GM19239 (cell line): ENCODE measurements at places on chromosomes 1 and 21.

- DNase-seq: no peak
These were observed 19.5 kb downstream of the DUSP10 start for GRCh38 chr1:221722254-221723017.

- no peak for DNase-seq
These were observed 380.0 kb downstream of the DSCAM start for GRCh38 chr21:40466893-40467483.

GRCh38 chr1:245311887-245312536, 157.2 kb downstream of the KIF26B start:
- DNase-seq: no peak

- DNase-seq: no peak
These were observed 9.9 kb upstream of the LMO4 start for GRCh38 chr1:87318806-87319205.
